ENCODE measurements at places on chromosomes 3 and 15.

- no peaks in the 10 kb centered on the region for H3K27me3 ChIP-seq
- H3K4me1 ChIP-seq = no peaks in the 10 kb centered on the region
- no peak overlapping the region for H3K27ac ChIP-seq
- no peaks in the 10 kb centered on the region for H3K36me3 ChIP-seq
These were observed 22.2 kb upstream of the SLC25A26 start for GRCh38 chr3:66198437-66199088.

DNA sequence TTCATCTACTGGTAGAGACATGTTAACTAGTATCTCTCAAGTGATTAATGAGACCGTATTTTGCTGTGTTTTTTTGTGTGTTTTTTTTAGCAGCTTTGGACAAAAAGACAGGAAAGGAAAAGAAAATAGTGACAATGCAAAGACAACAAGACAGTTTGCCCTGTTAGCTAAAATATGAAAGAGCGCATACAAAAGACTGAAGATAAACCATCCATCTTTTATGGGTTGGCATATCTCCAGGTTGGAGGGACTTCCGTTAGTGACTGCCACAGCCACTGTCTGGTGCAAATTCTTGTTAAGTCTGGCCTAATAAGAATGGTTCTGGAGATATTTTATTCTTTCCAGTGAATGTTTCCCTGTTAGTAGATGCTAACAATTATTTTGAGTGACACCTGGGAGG, 121.9 kb downstream of the CDIN1 start:
- no peak overlapping the region for H3K4me3 ChIP-seq
- H3K4me1 ChIP-seq = no peaks in the 10 kb centered on the region
- no peaks in the 10 kb centered on the region for H3K36me3 ChIP-seq
- no peak overlapping the region for H3K27ac ChIP-seq

- no peaks in the 10 kb centered on the region for H3K36me3 ChIP-seq
- no peak for DNase-seq
- H3K4me1 ChIP-seq = no peaks in the 10 kb centered on the region
- no peak overlapping the region for H3K4me3 ChIP-seq
- no peak overlapping the region for H3K27ac ChIP-seq
These were observed 295.1 kb downstream of the FOXP1 start for GRCh38 chr3:71288269-71288930.

GRCh38 chr3:47692158-47692557, 89.5 kb downstream of the SMARCC1 start:
- H3K4me1 ChIP-seq = no peaks in the 10 kb centered on the region
- H3K36me3 ChIP-seq = peaks cover 12% of the 10 kb centered on the region
- no peak for DNase-seq
- no peaks in the 10 kb centered on the region for H3K27me3 ChIP-seq

DNA sequence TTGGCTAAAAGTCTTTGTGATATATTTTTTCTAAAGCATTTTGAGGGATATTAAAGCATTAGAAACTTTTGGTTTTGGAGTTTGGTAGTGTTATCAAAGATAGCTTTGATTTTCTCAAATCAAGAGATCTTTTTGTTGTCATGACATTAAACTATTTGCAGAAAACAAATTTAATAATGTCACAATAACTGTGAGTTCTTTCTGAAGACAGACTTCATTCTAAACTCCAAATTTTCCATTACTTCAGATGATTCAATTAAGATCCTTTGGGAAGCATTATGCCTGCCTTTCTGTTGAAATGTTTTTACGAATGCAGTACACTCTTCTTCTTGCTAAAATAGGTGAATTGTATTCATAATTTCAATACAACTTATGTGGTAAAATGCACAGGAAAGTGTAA, 145.4 kb downstream of the ALCAM start:
- H3K4me1 ChIP-seq = no peaks in the 10 kb centered on the region
- H3K27me3 ChIP-seq = no peaks in the 10 kb centered on the region
- no peak overlapping the region for H3K27ac ChIP-seq
- H3K36me3 ChIP-seq = no peaks in the 10 kb centered on the region
